ENCODE measurements at places on chromosomes 13 and 19.

DNA sequence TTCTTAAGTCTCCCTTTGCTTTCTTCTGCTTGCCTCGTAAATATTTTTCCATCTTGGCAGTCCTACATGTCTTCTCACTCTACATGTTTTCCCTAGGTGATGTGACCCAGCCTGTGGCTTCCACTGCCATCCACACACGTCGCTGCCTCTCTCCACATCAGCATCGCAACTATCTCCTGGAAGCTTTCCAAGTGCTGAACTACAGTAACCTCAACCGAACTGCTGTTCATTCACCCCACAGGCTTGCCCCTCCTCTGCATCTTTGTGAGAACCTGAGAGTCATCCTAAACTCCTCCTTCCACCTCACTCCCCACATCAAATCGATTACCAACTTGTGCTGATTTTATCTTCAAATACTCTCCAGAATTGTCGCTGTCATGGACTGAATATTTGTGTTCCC is 41.2 kb upstream of the USPL1 start:
- no peak for DNase-seq

GRCh38 chr13:41107104-41107571 is 25.5 kb downstream of the KBTBD6 start:
- DNase-seq: no peak

DNA sequence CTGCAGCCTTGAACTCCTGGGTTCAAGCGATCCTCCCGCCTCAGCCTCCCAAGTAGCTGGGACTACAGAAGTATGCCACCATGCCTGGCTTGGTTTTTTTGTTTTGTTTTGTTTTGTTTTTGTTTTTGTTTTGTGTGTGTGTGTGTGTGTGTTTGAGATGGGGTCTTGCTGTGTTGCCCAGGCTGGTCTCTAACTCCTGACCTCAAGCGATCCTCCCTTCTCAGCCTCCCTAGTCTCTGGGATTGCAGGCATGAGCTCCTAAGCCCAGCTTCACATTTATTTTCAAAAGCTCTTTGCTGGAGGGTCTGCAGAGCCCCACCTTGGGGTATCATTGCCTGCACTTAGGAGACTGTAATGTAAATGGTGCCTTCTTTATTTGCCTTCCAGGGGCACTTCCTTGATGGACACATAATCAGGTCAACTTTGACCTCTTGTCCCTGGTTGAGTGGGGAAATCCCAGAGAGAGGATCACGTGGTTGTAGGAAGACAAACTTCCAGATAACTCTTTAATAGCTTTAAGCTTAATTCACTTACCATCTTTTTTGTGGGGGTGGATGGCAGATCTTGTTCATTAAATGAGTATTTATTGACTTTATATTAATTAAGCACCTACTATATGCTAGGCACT is 72.9 kb upstream of the NPAS1 start:
- DNase-seq: no peak

DNA sequence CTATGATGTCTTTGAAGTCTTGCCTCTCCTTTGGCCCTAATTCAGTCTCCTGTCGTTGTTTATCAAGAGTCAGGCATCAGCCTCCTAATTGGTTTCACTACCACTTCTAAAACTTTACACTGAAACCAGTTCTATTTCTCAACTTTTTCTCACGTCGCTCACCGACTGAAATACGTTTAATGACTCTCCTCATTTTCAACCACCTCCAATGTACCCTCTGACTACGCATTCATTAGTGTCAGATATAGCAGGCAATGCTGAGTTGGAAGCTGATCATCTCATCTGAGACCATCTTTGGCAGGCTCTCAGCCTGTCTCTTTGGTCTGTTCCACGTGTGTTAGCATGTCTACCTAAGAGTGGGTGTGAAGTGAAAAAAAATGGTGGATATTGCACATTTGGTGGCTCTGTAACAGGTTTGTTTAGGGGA is 128.1 kb downstream of the KL start:
- no peak for DNase-seq

- no peak for DNase-seq
Observed at GRCh38 chr13:66860878-66861417, 369.2 kb downstream of the PCDH9 start.

GRCh38 chr19:55161571-55162322 is 4.2 kb upstream of the TNNI3 start:
- DNase-seq: no peak

DNA sequence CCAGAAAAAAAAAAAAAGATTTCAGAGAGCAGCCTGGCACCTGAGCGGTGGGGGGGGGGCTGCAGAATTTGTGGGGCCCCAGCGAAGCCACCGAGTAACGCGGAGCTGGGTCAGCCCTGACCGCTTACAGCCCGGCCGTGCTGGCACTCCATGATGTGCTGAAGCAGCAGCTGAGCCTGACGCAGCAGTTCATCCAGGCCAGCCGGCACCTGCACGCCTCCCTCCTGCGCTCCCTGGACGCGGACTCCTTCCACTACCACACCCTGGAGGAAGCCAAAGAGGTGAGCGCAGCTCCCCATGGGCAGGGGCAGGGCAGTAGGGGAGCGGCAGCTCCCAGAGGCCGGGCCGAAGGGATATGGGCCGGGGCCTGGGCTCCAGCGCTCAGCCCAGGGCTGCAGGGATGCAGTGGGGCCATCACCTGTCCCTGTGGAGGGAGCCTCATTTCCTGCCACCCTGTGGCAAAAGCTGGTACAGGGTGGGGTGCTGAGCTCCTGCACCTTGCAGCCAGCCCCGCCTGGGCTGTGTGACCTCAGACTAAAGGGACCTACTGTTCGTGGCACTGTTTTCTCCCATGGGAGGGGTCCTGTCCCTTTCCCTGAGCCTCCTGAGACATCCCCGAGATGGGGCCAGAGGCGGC is 18.3 kb downstream of the C19orf44 start:
- no peak for DNase-seq

DNA sequence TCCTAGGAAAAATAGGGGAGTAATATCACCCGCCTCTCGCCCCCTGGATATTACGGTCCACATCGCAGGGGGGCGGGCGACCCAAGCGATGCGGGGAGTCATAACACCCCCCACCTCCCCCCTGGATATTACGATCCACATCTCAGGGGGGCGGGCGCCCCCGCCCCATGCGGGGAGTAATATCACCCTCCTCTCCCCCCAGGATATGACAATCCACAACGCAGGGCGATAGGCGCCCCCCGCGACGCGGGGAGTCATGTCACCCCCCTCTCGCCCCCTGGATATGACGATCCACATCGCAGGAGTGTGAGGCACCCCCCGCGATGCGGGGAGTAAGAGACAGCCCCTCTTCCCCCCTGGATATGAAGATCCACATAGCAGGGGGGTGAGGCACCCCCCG is 684.4 kb upstream of the PCDH9 start:
- DNase-seq: no peak

DNA sequence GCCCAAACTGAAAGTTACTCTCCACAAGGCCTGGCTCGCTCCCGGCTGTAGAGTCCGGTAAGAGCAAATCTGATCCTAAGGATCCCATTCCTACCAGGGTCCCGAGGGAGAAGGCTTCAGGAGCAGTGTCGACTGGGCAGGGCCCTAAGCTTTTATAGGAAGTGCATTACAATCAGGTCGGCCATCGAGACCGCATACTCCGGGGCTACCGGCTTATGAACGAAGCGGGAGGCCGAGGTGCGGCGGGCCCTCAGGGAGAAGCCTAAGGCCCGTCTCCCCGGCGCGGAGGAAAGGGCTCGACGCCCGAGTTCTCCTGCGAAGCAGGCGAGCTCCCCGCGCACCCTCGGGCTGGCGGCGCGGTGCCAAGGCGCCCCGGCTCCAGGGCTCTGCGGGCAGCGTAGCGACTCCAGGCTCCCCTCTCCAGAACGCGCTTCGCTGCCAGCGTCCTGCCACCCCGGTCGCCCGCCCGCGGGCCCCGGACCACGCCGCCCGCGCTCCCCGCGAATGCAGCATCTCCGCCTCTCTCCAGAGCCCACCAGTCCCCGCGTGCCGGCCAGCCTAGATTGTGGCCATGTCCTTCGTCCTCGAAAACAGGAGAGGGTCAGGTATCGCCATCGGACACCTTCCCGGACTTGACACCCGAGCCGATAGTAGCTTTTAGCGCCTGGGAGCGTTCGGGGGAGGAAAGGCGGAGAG is 1.4 kb downstream of the EFNB2 start:
- DNase-seq: no peak

GRCh38 chr13:62643007-62643483 is 1227.4 kb upstream of the PCDH20 start:
- no peak for DNase-seq

DNA sequence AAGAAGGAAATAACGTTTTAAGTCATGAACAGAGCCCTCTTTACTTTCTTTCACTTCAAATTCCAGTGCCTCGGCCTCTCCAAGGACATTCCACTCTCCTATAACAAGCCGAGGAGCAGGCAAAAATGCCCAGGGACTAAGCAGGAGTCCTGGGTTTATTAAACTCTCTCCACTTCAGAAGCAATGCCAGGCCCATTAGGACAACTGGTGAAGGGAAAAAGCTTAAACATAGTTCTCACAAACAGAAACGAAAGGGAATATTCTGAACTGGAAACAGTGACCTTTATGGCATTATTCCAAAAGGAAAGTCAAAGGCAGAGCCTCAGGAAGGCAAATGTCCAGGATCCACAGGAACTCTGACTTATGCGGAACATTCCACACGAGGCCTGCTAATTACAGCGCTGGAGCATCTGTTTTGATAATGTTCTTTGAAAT is 30.9 kb upstream of the MED4 start:
- DNase-seq: no peak

DNA sequence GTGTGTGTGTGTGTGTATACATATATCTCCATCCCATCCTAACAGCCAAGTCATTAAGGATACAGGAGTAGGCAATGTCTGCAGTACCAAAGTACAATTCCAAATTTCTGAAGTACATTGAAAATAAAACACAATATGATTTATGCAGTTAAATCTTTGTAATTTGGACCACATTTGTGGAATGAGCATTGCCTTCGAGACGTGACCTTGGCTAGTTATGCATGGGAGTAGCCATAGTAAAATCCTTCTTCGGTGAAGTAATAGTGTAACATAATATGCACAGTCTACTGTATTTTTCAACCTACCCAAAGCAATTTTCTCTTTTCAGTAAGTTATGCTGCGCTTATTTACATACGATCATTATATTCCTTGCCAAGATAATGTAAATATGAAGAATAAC is 665.7 kb upstream of the GPC6 start:
- no peak for DNase-seq
